ENCODE measurements at places on chromosomes 4 and X. TPM values are rescaled to one million over a fixed set of nuclear protein-coding genes. Genes with fewer than 3 reads are reported as not detected.

DNA sequence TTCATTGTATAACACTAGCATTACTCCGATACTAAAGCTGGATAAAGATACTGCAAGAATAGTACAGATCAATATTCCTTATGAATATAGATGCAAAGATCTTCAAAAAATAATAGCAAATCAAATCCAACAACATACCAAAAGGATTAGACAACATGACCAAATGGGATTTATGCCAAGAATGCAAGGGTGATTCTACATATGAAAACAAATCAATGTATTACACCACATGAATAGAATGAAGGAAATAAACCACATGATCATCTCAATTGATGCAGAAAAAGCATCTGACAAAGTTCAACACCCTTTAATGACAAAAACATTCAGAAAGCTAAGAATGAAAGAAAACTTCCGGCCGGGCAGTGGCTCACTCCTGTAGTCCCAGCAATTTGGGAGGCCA, 42.8 kb downstream of the CUL4B start:
- no peak for DNase-seq

GRCh38 chrX:73768886-73769285, 205.9 kb downstream of the CHIC1 start:
- DNase-seq: no peak

DNA sequence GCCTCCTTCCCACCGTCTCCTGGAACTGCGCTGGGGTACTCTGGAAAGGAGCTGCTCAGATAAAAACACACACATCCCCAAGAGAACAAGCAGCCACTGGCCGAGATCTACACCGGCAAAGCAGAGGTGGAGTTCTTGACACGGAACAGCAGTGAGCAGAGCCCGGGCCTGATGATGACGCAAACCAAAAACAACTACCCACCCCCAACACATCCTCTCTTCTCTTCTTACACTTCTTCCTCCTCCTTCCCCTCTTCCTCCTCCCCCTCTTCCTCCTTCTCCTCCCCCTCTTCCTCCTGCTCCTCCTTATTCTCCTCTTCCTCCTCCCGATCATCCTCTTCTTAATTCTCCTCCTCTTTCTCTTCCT, 4.6 kb downstream of the PNMA5 start:
- DNase-seq: no peak

DNA sequence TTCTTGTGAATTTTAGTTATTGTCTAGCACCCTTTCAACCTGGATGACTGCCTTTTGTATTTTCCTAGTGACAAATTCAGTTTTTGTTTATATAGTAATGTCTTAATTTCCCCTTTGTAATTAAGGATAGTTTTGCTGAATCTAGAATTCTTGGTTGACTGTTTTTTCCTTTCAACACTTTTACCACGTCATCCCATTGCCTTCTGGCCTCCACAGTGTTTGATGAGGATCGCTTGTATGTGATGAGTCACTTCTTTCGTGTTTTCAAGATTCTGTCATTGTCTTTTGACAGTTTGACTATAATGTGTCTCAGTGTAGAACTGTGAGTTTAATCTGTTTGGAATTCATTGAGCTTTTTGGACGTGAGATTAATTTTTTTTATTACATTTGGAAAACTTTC, 30.1 kb downstream of the KDM6A start:
- DNase-seq: no peak

DNA sequence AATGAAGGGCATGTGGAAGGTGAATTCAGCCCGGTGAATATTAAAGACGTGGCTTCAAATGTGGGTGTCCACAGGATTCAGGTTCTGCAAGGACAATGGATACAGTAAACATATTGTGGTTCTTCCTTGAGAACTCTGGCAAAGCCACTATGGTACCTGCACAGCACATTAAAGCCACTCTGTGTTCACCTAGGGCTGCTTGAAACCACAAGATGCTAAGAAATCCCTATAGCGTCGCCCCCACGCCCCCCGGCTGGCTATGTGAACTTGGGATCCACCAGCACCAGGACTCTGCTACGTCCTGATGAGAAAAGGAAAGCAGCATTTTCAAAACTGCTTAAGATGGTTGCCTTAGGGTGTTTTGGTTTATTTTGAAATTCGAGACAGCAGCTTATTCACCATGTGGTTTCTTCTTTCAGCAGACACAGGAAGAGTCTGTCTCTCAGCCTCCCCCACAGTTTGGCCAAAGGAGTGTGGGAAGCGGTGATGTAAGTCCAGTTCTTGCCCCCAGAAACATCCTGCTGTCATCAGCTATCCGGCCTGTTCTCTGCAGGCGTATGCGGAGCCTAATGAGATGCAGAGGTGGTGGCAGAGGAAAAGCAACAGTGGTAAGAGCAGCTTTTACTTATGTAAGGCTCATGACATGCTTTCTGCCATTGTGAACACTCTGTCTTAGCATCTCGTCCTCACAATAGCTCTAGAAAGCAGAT, 111.5 kb downstream of the AFAP1 start:
- DNase-seq: peak; percentile 42

DNA sequence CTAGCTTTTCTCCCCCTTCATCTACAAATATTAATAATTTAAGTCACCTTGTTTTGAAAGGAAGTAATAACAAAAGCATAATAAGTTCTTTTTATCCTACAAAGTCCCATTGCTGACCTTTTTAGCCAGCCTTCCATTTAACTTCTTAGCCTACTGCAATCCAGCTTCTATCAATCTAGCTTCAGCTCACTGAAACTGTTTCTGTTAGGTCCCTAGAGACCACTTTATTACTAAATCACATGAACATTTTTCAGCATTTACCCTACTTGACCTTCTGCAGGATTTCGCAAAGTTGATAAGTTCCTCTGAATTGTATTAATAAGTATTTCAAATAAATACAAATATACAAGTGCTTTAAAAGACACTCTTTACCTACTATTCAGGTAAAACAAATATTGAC, 186.5 kb downstream of the ANTXR2 start:
- no peak for DNase-seq

DNA sequence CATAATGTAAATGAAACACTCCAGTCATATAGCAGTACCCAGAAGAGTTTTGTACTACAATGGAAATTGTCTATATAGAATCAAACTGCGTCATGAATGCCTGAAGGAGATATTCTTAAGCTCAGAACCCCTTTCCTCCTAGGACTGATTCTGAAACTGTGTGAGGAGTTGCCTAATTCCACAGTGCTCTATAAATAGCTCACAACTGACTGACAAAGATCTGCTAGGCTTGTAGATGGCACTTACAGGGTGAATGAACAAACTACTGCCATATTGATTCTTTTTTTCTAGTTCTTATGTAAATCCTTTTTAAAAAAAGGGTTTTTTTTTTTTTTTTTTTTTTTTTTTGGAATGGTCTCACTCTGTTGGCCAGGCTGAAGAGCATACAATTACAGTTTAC, 30.1 kb upstream of the UGT2B17 start:
- DNase-seq: no peak

DNA sequence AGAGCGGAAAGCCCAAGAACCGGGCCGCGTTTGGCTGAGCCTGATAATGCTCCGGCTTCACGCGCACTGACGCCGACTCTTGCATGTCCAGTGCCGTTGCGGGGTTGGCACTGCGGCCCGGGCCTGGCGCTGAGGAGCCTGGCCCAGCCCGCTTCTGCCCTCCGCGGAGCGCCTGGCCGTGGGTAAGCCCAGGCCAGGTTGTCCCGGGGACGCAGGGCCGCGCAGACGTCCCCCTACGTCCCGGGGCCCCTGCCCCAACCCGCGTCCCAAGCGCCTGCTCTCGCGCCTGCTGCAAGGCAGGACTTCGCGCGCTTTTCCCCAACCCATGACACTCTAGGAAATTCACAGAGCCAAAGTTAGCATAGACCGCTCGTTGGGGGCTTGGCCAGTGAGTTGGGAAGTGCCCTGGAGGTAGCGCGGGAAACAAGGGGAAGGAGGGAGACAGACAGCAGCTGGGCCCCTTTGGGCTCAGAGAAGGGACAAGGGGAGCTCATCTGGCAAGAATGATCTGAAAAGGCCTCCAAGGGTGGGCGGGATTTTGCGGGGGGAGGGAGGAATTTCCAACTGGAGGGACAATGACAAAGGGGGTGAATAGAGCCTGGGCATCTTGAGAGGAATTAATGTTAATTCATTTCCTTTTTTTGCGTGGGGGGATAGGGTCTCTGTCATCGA, 665 bp upstream of the LRPAP1 start:
- DNase-seq: no peak

GRCh38 chr4:7811536-7812191, 128.0 kb downstream of the AFAP1 start:
- DNase-seq: peak; percentile 64

DNA sequence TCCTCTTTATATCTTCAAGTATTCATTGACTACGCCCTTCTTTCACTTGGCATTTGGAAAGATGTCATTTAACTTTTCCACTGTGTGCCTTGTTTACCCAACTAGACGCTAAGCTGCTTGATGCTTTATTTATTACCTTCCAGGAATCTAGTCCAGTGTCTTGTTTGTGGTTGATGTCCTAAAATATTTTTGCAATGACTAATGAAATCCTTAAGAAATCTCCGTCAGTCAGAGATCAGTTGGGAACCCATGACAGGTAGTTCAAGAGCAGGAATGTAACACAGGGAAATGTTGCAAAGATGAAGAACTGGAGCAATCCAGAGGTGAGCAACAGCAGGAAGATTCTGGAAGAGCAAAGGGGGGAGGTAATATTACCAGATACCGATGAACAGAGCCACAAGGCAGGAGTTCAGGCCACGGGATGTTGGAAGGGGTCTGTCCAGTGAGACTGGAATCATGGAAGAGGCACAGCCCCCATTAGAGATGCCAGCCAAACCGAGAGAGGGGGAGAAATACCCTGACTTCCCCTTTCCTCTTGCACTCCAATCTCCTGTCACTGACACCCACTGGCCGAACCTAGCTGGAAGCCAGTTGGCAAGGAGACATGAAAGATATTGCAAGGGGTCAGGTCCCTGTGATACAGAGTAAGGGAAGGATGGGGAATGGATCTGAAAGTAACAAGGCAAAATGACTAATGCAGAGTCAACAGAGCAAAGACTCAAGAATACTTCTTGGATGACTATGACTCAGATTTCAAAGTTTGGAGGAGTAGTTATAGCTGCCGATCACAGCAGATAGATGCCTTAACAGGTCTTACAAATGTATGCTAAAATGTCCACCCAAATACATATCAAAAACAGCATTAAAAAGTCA, 62.7 kb upstream of the PHKA2 start:
- DNase-seq: no peak

- DNase-seq: no peak
These were observed 32.5 kb downstream of the TSPAN5 start for GRCh38 chr4:98625920-98626319.

DNA sequence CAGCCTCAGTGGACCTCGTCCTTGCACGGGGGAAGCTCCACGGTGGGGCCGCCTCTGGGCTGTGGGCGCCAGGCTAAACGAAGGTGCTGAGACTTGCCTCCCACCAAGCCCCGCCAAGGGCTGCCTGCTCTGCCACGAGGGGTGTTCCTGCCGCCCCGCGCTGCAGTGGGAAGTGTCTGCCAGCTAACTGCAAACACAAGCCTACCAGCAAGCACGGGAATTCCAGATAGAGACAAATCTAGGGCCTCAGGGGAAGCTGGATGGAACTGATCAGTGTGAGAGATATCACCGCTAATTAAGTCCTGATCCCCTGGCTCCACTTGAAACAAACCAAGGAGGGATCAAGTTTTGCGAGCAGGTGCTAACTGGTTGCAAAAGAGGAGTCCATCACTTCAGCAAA, 181.6 kb upstream of the LEF1 start:
- no peak for DNase-seq

GRCh38 chr4:48594180-48594579, 104.1 kb downstream of the ZAR1 start:
- DNase-seq: peak; percentile 77

DNA sequence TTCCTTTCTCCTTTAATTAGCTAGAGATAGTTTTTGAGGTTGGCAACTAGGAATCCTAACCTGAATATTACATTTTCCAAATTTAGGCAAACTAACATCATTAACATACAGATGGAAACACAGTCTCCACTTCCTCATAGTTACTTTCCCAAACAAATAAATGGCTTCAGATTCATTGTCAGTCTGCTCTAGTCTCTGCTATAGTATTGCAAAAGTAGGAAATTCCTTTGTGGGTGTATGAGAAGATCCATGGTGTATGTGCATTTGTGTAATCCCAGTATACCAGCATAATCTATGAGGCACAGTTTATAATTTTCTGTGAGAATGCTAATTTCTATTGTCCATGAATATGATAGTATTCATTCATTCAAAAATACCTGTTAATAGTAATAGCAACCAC, 3.0 kb upstream of the NDP start:
- no peak for DNase-seq

DNA sequence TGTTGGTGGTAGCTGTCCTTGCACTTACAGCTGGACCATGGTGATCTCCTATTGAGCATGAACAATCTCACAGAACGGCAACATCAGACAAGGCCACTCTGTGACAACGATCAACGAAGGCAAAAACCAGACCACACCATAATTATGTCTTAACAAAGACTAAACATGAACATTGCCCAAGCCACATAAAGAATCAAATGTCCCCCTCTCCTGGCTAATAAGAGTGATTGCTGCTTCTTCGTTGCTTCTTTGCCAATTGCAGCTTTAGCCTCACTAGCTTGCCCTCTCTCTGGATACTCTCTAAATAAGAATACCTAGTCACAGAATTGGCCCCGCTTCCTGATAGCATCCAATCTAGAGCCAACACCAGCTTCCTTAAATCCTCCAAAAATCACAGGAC, 41.5 kb upstream of the PGRMC1 start:
- DNase-seq: no peak

- DNase-seq: no peak
These were observed 58.5 kb upstream of the CLCN4 start for GRCh38 chrX:10098270-10098713.

- DNase-seq: peak; percentile 70
These were observed 2.5 kb upstream of the PDGFRA start for GRCh38 chr4:54226404-54227255.

- DNase-seq: no peak
These were observed 7.1 kb downstream of the PASD1 start for GRCh38 chrX:151570561-151570960.

DNA sequence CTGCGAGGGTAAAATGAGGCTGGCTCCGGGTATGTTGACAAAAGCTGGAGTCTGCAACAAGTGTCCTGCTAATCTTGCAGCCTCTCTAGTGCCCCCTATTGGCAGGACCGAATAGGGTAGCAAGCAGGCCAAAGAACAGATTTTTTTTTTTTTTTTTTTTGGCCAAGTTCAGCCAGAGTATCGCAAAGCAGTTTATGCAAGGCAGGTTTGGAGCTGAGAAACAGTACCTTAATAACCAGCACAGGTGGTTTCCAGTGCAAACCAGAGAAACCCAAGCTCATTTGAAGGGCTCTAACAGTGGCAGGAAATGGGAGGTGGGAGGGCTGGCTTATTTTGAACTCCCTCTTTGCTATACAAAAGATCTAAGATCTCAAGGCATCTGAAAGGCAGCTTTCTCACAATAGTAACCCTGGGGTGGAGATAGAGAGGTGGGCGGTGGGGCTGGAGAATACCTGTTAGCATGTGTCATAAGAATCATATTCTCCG, 38.2 kb upstream of the OCIAD2 start:
- DNase-seq: no peak

GRCh38 chrX:71618303-71618721, at the start of gene CXCR3:
TSS of gene CXCR3 (minus strand) at chrX:71618511. CDS start at chrX:71618449, 62 bp downstream.
- DNase-seq: peak; percentile 23

- no peak for DNase-seq
These were observed 34.3 kb downstream of the NYX start for GRCh38 chrX:41481264-41482109.

GRCh38 chr4:6705646-6706045, 4.0 kb downstream of the MRFAP1L1 start:
- no peak for DNase-seq

- DNase-seq: no peak
These were observed 134.2 kb downstream of the TSPAN5 start for GRCh38 chr4:98524230-98524629.

GIMD1 gene
- polyA plus RNA-seq: not detected

HOPX gene
- polyA plus RNA-seq: 56.3 TPM

FGF2 gene
- polyA plus RNA-seq: 3.1 TPM

ADAD1 gene
- not detected for polyA plus RNA-seq

CPE gene
- 20.4 TPM for polyA plus RNA-seq
